Activated CD4-positive, alpha-beta memory T cell treated with anti-CD3 and anti-CD28 coated beads, Interleukin-2, amount 10 ng/mL, durations not matched to agents 7 days and 5 days (primary cell): ENCODE measurements at places on chromosomes 12 and 14. TPM values are rescaled to one million over a fixed set of nuclear protein-coding genes. Genes with fewer than 3 reads are reported as not detected.
A peak's percentile ranks its signal among the peaks of the same experiment; 100 is the strongest.

- H3K4me1 ChIP-seq = peaks cover 6% of the 10 kb centered on the region
- no peak for DNase-seq
- H3K4me3 ChIP-seq = no peak overlapping the region
Measured at GRCh38 chr12:110431957-110432587, 18.1 kb downstream of the ARPC3 start.

- no peak overlapping the region for H3K27ac ChIP-seq
- H3K4me1 ChIP-seq = peaks cover 10% of the 10 kb centered on the region
- H3K27me3 ChIP-seq = no peaks in the 10 kb centered on the region
Measured at GRCh38 chr14:68420350-68420749, 372.5 kb downstream of the ZFP36L1 start.

The PTMS gene
- 49.6 TPM for total RNA-seq

DNA sequence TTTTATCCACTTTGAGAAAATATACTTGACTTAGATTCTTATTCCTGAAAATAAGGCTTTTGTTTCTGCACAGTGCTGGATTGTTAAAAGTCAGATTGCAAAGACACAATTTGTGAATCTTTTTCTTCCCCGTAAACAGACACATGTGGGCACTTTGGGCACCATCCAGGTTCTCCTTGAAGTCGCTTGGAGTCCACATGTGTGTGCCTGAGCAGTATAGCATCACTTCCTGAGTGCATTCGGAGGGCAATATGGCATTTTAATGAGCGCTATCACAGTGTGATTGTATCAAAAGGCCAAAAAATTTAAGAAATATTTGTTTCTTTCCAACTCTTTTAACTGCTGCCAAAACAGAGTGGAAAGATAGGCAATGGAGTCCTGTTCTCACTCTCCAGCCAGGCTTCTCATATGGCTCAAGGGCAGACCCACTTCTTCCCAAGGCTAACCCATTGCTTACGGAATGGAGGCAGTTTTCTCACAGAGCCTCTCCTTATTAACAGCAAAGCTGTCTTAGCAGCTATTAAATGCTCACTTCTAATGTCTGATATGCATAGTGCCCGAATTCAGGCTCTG lies 397.1 kb downstream of the EGLN3 start:
- no peaks in the 10 kb centered on the region for H3K4me1 ChIP-seq
- DNase-seq = no peak
- H3K27me3 ChIP-seq = no peaks in the 10 kb centered on the region
- H3K36me3 ChIP-seq = no peaks in the 10 kb centered on the region

DNA sequence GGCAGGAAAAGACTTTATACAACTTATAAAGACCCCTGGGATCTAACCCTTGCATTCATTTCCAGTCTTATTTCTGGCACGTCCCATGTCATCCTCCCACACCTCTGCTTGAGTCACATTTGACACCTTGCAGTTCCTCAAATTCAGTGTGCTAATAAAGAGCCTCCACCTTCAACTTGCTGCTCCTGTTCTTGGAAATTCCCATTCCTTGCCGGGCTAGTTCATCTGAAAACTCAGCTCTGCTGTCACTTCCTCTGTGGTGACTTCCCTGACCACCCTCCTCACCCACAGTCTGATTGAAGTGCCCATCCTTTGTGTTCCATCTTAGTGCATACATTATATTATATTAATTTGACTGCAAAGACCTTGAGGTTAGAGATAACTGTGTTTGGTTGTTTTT lies 37.4 kb upstream of the PSMA6 start:
- H3K27ac ChIP-seq = no peak overlapping the region
- H3K27me3 ChIP-seq = no peaks in the 10 kb centered on the region
- peaks cover 19% of the 10 kb centered on the region for H3K4me1 ChIP-seq
- DNase-seq = peak; percentile 18
- H3K36me3 ChIP-seq = peaks cover 14% of the 10 kb centered on the region

The IFNG gene
- total RNA-seq = 22.0 TPM

DNA sequence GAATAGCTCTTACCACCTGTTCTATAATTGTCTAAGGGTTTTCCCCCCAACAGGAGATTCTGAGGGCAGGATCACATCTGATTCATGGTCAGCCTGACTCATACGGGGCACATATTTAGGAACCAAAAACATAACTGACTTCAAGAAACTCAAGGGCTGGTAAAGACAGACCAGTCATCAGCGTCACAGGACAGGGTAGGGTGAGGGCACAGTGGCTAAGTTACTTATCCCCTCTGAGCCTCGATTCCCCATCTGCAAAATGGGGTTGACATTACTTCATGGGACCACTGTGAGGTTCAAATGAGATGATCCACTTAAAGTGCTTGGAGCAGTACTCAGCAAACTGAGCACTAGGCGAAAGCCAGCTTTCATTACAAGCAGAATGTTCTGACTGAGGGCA lies 606 bp downstream of the CINP start:
- peaks cover 11% of the 10 kb centered on the region for H3K36me3 ChIP-seq
- DNase-seq = peak; percentile 37
- no peaks in the 10 kb centered on the region for H3K27me3 ChIP-seq
- peak overlapping the region; percentile 92 for H3K4me3 ChIP-seq
- H3K27ac ChIP-seq = peak overlapping the region; percentile 88

GRCh38 chr12:53064613-53065436 lies 14.4 kb downstream of the SPRYD3 start:
- no peak overlapping the region for H3K27ac ChIP-seq
- peaks cover 28% of the 10 kb centered on the region for H3K36me3 ChIP-seq
- DNase-seq = no peak
- H3K27me3 ChIP-seq = no peaks in the 10 kb centered on the region
- peaks cover 9% of the 10 kb centered on the region for H3K4me1 ChIP-seq

DNA sequence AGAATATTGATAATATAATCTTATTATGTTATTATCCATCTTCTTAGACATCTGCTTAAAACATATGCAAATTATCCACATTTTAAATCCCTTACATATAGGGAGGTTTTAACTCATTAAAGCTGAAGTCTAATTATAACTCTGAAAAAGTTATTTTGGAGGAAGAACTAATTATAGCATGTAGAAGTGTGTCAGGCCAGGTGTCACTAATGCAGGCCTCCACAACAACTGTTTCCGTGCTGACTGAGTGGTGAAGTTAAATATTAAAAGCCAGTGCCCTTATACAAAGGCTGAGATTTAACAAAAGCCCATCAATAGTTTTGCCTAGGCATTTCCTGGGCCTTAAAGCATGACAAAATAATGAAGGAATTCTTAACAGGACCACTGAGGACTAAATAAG lies 157.4 kb downstream of the LRRK2 start:
- H3K27ac ChIP-seq = no peak overlapping the region
- H3K4me3 ChIP-seq = no peak overlapping the region
- H3K36me3 ChIP-seq = no peaks in the 10 kb centered on the region
- no peaks in the 10 kb centered on the region for H3K27me3 ChIP-seq

The ZNF641 gene
- total RNA-seq = 16.4 TPM

The REC8 gene
- 48.0 TPM for total RNA-seq

DNA sequence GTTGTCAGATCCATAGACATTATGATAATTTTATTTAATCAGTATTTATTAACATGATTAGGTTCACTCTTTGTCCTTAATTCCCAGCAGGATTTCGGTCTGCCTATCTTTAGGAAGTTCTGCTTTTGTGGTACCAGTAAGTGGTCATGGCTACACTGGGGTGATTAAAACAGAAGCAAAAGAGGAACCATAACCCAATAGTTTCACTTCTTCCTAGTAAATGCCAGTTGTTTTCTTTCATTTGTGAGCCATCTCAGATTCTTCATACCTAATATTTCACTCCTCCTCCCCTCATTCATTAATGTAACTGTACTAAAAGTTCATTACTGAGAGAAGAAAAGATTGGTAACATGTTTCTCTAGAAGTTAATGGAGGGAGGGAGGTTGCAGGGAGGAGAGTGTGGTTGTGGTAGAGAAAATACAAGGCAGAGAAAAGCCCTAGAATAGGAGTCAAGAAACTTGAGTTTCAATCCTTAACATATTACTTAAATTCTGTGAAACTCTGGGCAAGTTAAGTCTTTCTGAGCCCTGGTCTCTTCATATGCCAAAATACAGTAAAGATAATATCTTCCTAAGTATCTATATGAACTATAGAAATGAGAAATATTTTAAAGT lies 101.2 kb downstream of the PEBP1 start:
- H3K4me3 ChIP-seq = no peak overlapping the region
- peaks cover 16% of the 10 kb centered on the region for H3K4me1 ChIP-seq
- H3K27me3 ChIP-seq = no peaks in the 10 kb centered on the region
- H3K36me3 ChIP-seq = peaks cover 55% of the 10 kb centered on the region
- no peak for DNase-seq
- peak overlapping the region; percentile 34 for H3K27ac ChIP-seq

The RFLNA gene
- total RNA-seq = not detected

- H3K36me3 ChIP-seq = no peaks in the 10 kb centered on the region
- H3K4me3 ChIP-seq = no peak overlapping the region
- no peaks in the 10 kb centered on the region for H3K27me3 ChIP-seq
- no peak overlapping the region for H3K27ac ChIP-seq
Measured at GRCh38 chr12:71504476-71504875, 64.9 kb downstream of the LGR5 start.

The CAPZA3 gene
- not detected for total RNA-seq

- H3K4me3 ChIP-seq = no peak overlapping the region
- H3K27ac ChIP-seq = no peak overlapping the region
- no peaks in the 10 kb centered on the region for H3K4me1 ChIP-seq
- DNase-seq = no peak
Measured at GRCh38 chr12:6084261-6084968, 40.1 kb downstream of the VWF start.

DNA sequence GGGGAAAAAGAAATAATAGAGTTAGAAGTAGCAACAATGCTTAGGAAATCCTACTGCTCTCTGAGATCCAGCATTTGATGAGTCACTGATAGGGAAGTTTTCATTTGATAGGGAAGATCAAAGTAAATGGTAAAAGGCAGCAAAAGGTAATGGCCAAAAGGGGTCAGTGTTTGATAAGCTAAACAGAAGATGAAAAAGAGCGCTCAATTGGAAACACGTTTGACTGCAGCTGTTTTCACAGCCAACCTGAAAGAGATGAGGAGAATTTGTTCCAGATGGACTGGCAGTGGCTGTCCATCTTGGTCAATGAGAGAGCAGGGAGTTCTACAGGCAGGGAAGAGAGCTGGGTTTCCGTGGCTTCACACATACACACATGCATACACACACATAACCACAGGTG lies 264.2 kb downstream of the TMEM132C start:
- no peak overlapping the region for H3K4me3 ChIP-seq
- peaks cover 8% of the 10 kb centered on the region for H3K4me1 ChIP-seq
- H3K27me3 ChIP-seq = no peaks in the 10 kb centered on the region
- H3K36me3 ChIP-seq = no peaks in the 10 kb centered on the region

GRCh38 chr14:71690478-71690877 lies 241.8 kb upstream of the RGS6 start:
- no peaks in the 10 kb centered on the region for H3K27me3 ChIP-seq
- H3K4me3 ChIP-seq = no peak overlapping the region
- no peak overlapping the region for H3K27ac ChIP-seq

The GSC gene
- not detected for total RNA-seq

- DNase-seq = no peak
- H3K27ac ChIP-seq = no peak overlapping the region
- peaks cover 1% of the 10 kb centered on the region for H3K4me1 ChIP-seq
- H3K4me3 ChIP-seq = no peak overlapping the region
Measured at GRCh38 chr14:104895786-104896661, 28.7 kb upstream of the PLD4 start.

GRCh38 chr12:20585055-20585625 lies 110.0 kb upstream of the SLCO1C1 start:
- H3K27me3 ChIP-seq = no peaks in the 10 kb centered on the region
- no peaks in the 10 kb centered on the region for H3K36me3 ChIP-seq
- H3K27ac ChIP-seq = no peak overlapping the region
- H3K4me1 ChIP-seq = no peaks in the 10 kb centered on the region
- no peak for DNase-seq

The FAM222A gene
- 0.28 TPM for total RNA-seq

- H3K27me3 ChIP-seq = peaks cover 8% of the 10 kb centered on the region
- no peak for DNase-seq
- peaks cover 2% of the 10 kb centered on the region for H3K36me3 ChIP-seq
Measured at GRCh38 chr12:4117386-4118016, 156.1 kb upstream of the CCND2 start.

DNA sequence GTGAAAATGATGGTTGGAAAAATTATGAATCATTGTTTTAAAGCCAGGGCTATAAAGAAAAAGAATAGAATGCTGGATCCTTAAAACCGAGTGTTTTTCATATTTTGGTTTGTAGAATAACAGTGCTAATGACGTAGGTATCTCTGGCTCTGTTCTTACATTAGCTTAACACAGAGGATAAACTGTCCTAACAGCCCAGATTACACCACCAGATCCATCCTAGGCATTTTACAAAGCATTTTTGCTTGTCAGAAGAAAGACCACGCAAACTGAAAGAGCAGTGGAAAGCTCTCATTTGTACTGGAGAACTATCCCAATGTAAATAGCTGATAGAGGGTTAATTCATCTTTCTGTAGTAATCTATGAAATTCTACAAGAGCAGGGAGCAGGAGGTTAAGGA lies 13.6 kb downstream of the IFT81 start:
- no peak for DNase-seq
- peaks cover 8% of the 10 kb centered on the region for H3K4me1 ChIP-seq
- no peak overlapping the region for H3K27ac ChIP-seq
- H3K27me3 ChIP-seq = no peaks in the 10 kb centered on the region
- H3K4me3 ChIP-seq = no peak overlapping the region

The CCND2 gene
- total RNA-seq = 401 TPM

DNA sequence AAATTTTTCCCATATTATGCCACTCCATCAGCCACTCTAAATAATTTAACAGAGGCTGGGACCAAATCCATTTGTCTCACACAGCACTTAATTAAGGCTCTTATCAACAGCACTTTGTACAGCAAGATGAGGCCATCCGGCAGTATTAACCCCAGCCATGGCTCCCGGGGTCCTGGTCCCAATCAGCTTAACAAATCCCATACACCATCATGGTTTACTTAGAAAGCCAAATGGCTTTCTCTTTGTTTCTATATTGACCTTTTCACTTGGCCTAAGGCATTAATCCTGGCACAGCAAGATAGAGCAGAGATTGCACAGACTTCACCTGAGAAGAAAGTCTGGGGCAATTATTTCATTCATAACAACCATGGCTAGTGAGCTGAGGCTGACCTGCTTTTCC lies 38.6 kb downstream of the SPTSSA start:
- no peak overlapping the region for H3K4me3 ChIP-seq
- DNase-seq = no peak
- H3K36me3 ChIP-seq = no peaks in the 10 kb centered on the region
- peaks cover 3% of the 10 kb centered on the region for H3K27me3 ChIP-seq
- no peak overlapping the region for H3K27ac ChIP-seq

The DCN gene
- total RNA-seq = not detected

The OASL gene
- total RNA-seq = 104 TPM

The MYF5 gene
- not detected for total RNA-seq
